SW480 (cell line): ENCODE measurements at places on chromosomes 16 and 17.

GRCh38 chr17:41932816-41933389 is 2.5 kb downstream of the ODAD4 start:
- no peak for DNase-seq

- DNase-seq: no peak
Measured at GRCh38 chr17:36525888-36526287, 8.8 kb downstream of the MYO19 start.

DNA sequence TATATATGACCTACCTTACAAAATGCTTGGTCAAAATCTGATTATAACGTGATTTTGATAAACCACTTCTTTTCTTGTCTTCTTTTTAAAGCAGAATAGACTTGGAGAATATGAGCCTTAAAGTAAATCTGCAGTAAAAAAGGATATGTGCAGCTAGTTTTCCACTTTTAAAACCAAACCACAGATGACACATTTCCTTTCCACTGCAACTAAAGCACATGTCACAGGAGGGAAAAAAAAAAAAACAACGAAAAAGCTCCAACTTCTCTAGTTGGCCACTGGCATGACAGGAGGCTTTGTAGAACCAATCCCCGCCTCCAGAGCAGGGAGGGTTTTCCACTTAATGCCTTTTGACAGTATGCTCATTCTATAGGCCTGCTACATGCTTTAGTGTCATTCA is at the start of gene EVI2A:
EVI2A (minus strand) TSS at position 142 of the 400 bp plus-strand sequence. CDS start 2,609 bp downstream, outside the sequence.
- DNase-seq: peak; percentile 14

- DNase-seq: no peak
Measured at GRCh38 chr16:67157892-67158635, 1.6 kb downstream of the TRADD start.

DNA sequence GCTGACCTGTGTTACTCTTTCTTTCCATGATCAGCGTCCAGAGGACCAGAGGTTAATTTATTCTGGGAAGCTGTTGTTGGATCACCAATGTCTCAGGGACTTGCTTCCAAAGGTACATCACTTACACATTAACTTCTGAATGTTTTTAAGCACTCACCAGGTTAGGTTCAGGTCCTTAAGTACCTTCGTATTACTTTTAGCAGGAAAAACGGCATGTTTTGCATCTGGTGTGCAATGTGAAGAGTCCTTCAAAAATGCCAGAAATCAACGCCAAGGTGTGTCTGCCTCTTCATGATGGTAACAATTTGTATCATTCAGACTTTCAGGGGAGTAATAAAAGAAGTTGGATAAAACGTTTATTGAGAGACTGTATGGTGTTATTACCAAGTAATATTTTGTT is 3.3 kb downstream of the HERPUD1 start:
- DNase-seq: no peak

- no peak for DNase-seq
Measured at GRCh38 chr17:78135858-78136500, 5.4 kb downstream of the TMC8 start.
